ENCODE measurements at places on chromosomes 6 and 20.

GRCh38 chr6:15956205-15957106 is 172.4 kb upstream of the MYLIP start:
- no peak for DNase-seq

DNA sequence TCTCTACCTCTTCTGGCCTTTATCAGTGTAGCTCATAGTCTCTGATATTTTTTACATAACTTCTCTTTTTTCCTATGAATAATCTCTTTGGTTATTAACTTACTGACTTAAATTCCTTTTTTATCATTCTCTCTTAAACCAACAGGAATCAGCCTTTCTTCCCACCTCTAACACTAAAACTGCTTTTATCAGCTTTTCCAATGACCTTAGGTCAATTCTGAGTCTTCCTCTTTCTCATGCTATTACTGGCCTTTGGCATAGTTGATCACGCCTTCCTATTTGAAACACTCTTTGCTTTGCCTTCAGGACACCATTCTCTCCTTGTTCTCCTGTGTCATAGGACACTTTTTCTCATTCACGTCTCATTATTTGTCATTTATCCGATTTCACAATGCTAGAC is 8.1 kb upstream of the HINT3 start:
- DNase-seq = no peak

DNA sequence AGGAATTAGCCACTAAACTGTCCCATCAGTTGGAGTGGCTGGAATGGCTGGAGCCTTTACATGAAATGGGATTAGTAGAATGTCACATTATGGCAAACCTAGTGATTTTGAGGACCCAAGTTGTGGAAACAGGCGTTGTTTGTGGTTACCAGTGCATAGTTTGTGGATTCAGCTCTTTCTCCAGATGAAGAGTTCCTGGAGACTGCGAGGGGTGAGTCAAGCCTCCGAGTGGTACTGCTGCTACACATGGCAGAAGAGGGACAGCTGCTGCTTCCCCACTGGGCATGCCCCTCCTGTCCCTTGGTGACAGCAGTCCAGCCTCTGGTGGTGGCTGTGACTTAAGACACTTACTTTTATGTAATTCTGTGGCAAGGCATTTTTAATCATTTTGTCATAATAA is 94.2 kb upstream of the SCP2D1 start:
- DNase-seq = no peak

- DNase-seq = no peak
These were observed 43.6 kb downstream of the CTCFL start for GRCh38 chr20:57481281-57481711.

- DNase-seq = no peak
These were observed 32.8 kb upstream of the SCGN start for GRCh38 chr6:25619217-25619616.

DNA sequence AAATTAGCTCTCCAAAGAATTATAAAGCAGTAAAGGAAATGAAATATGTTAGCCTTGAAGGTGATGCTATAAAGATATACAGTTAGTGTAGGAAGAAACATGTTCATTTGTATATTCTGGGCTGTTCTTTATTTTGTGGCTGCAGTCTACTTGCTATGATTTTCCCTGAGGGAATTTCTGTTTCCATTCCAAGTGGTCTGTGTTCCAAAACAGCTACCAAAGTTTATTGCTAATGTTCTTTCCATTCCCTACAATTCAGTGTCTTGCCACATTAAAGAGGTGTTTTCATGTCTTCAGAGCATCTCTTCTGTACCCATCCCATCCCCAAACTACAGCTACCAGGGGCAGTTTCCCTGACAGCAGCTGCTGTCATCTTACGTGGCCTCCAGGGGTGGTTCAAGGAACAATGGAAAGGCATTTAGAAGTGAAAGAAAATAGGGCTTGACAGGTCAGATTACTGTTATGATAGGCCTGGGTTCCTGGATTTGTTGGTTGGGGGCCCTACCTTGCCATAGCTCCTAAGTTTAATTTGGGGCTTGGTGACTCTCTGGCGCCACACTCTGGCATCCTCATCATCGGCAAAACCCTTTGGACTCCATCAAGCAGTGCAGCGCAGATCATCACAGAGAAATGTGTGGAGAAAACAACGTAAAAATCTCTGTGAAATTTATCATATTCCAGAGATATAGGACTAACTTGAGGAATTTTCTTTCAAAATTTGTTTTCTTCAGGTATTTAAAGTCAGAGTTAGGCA is 33.8 kb upstream of the AIG1 start:
- no peak for DNase-seq

GRCh38 chr6:115958958-115959357 is 101.7 kb downstream of the FRK start:
- DNase-seq = no peak

DNA sequence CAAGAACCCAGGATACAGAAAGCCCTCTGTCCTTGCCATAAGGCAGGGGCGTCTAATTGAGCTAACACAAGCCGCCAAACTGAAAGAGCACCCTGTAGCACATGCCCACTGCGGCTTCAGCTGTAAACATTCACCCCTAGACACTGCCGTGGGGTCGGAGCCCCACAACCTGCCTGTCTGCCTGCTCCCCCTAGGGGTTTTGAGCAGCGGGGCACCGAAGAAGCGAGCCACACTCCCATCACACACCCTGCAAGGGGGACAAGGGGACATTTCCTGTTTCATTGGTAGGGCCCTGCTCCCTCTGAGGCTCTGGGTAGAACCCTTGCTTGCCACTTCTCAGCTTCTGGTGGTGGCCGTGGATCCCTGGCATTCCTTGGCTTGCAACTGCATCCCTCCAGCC is 45.2 kb upstream of the BCLAF1 start:
- no peak for DNase-seq

DNA sequence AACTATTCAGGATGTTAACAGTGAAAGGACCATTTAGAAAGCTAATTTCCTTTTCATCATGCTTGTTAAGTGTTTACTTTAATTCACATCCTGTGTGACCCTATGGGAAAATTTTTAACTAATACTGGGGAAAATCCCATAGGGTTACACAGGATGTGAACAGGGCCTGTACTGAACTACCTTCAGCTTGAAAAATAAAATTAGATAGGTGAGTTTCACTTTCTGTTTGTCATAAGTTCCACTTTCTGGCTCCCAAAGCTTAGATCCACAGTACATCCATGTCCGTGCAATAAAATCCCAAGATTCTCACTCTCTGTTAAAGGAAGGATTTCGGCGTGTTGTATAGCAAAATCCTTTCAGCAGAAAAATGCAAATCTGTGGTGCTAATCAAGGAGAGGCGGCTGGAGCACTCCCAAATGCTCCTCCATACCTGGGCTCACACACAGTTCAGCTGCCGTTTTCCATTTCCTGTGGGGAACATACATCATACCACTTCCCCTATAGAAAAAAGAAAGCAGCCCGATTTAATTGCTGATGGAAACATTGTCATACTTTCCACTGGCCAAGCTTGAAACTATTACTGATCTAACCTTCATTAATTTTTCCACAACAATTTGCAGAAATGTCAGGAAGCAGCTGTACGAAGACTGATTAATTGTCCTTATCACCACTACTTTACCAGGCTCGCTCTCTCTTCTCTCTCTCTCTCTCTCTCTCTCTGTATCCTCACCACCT is 125.2 kb downstream of the HIVEP2 start:
- no peak for DNase-seq

DNA sequence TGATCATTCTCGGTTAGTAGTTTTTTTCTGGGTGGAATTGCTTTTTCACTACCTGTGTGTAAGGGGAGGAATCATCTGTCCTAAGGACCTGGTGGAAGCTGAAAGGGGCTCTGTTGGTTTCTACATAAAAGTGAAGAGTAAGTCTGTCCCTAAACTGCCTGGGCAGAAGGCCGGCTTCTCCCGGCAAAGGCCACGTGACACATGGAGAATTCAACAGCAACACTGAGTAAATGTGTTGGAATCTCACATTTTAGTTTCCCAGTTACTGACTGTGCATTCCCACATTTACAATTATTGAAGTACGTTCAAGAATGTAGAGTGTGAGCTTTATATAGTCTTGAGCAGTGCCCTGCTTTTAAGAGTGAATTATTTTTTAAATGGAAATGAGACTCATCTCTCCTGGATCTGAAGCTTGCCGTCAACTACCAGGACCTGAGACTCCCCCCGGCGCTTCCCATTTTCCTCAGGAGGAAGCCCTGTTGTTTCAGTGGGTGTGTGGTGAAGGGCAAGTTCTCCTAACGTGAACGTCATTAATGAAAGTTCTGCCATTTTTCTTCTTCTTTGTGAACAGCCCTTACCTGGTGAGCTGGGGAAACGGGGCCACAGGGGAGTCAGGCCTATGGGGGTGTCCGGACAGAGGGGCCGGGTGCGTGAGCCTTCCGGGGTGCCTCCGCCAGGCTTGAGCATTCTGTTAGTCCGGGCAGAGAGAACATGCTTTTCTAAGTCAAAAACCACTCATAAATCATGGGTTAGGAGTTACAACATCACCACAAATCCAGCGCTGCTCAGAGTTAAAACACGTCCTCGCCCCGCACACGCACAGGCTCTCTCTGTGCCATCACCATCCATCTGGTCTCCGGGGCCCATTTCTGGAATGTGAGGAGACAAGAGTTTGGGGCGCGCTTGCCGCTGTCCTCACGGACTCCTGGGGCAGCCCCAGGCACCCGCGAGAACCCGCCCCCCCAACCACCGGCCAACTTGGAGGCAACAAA is 56.6 kb upstream of the SMOC2 start:
- DNase-seq = no peak

DNA sequence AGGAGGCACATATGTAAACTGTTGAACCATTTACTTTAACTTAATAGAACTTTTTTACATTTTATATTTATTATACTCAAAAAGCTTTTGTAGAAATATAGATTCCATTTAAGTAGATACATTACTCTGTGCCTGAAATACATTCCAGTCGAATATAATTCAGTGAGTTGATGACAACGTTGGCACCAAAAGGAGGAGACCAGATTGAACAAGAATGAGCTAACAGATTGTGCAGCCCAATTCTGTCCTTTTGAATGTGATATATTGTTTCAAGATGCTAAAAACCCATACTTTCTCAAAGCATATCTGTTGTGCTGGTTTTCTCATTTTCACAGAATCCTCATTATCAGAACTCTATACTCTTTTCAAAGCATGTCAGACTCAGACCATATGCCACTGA is 147.4 kb upstream of the SIM1 start:
- DNase-seq = no peak

GRCh38 chr6:156954816-156955215 is 177.6 kb downstream of the ARID1B start:
- DNase-seq = no peak

- no peak for DNase-seq
These were observed 45.4 kb downstream of the RARS2 start for GRCh38 chr6:87544474-87544735.

- DNase-seq = no peak
These were observed 14.3 kb downstream of the SLA2 start for GRCh38 chr20:36631646-36632045.

DNA sequence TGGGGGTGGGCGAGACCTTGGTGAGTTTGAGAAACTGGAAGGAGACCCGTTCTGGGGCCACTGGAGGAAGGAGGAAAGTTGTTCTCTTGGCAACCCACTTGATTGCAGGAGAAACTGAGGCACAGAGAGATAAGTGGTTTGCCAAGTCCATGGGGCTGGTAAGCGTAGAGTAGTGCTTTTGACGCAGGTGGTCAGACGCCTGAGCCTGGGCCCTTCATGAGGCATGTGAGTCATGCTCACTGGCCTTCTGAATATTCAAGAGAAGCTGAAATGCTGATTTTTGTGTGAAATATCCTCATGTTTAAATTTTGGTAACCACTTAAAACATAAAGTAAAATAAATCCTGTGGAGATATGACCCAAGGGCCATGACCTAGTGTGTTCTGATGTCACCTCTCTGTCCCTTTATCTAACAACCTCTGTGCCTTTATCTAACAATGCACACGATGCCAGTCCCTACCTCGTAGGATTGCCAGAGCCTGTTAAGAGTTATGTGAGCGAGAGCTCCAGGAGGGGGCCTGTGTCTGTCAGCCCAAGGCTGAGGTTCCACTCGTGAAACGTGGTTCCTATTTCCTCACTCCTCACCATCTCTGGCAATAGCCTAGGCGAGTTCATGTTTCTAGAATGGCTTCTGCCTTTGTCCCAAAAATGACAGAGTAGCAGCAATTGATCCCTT is 32.8 kb upstream of the PMEPA1 start:
- no peak for DNase-seq

DNA sequence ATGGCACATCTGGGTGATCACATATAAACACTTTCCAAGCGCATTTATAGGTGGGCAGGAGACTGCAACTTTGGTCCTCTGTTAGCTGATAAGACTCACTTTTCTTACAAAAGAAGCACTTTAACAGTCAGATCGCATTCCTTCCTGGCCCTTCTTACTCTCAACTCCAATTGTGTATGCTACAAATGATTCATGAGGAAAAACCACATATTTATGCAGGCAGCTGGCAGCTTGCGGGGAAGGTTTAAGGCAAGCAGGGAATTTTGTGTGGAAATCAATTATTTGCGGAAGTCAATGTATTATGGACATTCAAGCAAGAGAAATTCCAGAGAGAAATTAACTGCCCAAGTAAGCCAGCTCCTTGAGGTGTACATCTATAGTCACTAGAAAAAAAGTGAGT is 194.0 kb downstream of the PKHD1 start:
- DNase-seq = no peak

DNA sequence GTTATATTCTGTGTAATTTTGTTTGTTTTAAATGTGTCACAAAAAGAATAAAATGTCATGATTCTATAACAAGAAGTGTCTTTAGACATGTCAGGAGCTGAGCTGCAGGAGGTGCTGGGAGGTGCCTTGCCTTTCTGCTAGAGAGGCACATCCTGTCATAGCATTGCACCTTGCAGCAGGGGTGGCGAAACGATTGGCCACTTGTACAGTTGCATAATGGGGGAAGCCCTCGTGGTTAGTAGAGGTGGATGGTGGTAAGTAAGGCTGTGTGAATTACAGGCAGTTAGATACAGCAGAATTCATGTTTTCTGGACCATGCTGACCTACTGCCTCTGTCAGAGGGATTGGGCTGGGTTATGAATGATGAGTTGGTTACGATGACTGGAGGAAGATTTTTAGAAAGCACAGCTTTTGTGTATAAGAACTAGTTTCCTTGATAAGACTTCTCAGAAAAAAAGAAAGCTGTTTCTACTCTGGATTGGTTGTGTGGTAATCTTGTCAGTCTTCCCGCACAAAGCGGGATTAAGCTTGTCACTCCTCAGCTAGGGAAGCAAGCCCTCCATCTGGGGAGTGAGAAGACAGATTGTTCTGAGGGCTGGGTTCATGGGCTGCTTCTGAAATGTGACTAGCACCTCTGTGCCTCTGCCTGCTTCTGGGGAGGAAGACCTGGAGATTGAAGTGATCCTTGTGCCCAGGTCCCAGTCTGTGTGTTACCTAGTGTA is 74.9 kb downstream of the FOXO3 start:
- no peak for DNase-seq

- DNase-seq = no peak
These were observed 119.6 kb downstream of the KIF13A start for GRCh38 chr6:17867880-17868279.
